ENCODE measurements at places on chromosomes 5 and 9.

GRCh38 chr9:93203718-93204469, 20.0 kb downstream of the WNK2 start:
- no peak for DNase-seq

DNA sequence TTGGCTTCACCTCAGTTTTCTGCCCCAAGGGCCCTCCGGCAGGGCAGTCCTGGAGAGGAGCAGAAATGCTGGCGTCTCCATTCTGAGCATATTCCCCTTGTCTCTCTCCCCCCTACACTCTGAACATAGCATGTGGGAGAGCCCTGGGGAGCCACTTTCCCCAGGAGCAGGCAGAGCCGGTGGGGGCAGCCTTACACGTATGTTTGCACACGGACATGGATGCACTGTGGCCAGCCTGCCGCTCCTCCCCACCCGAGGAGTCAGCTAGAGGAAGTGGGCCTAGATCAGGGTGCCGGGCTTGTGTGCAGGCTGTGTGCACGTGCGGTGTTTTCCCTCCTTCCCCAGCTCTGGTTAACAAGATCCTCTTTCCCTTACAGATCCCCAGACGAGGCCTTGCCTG, 25.4 kb upstream of the POMT1 start:
- DNase-seq: no peak

DNA sequence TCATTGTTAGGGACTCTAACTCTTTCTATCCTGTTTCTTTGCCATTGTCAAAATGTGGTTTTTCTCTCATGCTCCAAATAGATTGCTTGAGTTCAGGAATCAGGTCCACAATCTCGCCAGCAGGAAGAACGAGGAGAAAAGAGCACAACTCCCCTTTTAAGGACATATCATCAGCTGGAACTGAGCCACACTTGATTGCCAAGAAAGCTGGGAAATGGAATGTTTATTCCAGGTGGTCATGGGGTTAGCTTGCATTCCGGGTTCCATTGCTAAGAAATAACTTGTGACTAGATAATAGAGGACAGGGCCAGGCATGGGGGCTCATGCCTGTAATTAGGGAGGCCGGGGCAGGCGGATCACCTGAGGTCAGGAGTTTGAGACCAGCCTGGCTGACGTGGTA, 32.4 kb upstream of the C9orf57 start:
- DNase-seq: no peak

DNA sequence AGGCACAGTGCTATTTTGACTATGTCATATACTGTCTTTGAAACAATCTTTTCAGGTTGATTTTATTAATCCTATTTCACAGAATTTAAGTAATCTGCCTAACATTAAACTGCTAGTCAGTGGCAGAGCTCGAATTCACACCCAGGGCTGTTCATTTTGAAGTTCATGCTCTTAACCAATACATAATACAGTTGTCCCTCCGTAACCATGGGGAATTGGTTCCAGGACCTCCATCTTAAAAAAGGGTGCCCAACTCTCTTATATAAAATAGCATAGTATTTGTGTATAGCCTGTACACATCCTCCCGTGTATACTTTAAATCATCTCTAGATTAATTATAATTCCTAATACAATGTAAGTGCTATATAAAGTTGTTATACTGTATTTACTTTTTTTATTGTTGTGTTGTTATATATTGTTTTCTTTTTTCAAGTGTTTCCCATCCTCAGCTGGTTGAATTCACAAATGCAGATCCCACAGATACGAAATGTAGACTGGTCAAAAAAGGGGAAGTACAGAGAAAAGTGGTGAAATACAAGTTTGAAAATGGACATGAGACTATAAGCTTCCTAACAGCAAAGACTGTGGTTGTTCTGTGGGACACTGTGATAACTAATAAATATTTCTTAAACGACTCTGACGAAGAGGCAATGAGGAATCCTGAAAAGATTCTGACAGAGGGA, 18.3 kb downstream of the RFX3 start:
- DNase-seq: no peak

DNA sequence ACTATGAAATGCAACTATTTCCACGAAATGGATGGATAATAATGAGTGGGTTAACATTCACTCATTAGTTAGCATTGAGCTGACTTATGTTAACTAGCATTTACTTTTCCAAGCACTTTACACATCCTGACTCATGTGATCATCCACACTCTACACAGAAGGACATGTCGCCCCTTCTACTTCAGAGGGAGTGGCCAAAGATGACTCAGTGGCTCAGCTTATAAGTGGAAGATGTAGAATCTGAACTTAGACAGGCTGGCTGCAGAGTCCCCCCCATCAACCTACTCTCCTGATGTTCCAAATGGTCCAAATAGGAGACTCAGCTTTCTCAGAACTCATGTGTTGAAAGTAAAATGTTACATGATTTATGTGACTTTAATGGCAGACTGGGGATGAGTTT, 146.0 kb downstream of the ADCY2 start:
- DNase-seq: no peak

DNA sequence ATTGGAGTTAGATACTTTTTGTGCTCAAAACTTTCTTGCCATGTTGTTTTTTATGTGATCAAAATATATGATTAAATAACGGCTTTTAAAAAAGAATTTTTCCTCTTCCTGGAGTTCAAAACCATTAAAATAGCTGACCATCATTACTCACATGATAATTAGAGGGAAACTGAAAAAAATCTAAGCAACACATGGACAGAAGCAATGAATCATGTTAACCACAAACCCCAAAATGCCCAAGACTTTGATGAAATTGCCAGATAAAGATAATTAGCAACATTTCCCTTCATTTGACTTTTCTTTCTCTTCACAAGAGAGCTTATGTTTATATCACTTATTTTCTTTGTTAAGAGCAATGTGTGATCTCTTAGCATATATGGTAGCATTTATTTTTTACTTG, 1294.2 kb downstream of the EFNA5 start:
- no peak for DNase-seq

- no peak for DNase-seq
These were observed 27.9 kb downstream of the MED10 start for GRCh38 chr5:6350277-6351090.

- DNase-seq: no peak
These were observed 159.4 kb downstream of the SIL1 start for GRCh38 chr5:139038613-139039305.

- DNase-seq: no peak
These were observed 53.7 kb downstream of the IPO11 start for GRCh38 chr5:62465985-62466925.

DNA sequence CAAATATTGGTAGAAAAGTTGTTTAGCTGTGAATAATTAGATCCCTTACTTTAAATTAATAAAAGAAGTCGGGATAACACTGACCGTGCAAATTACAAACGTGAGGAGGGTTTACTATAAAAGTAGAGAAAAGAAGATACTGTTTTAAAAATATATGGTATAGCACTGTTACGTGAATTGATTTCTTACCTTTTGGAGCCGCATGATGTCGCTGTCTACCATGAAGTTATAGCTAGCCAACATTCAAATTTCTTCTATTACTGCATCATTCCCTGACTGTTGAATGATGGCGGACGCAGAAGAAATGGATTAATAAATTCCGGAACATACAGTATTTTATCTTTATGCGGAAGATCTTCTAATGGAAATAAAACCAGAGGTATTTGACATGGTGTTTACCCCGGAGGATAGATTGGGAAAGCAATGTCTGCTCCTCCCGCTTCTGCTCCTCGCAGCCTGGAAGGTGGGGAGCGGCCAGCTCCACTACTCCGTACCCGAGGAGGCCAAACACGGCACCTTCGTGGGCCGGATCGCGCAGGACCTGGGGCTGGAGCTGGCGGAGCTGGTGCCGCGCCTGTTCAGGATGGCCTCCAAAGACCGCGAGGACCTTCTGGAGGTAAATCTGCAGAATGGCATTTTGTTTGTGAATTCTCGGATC, at the start of gene PCDHA6:
TSS of gene PCDHA6 (plus strand) at position 257 of the 658 bp plus-strand sequence. CDS start at position 389, 132 bp downstream.
- no peak for DNase-seq

DNA sequence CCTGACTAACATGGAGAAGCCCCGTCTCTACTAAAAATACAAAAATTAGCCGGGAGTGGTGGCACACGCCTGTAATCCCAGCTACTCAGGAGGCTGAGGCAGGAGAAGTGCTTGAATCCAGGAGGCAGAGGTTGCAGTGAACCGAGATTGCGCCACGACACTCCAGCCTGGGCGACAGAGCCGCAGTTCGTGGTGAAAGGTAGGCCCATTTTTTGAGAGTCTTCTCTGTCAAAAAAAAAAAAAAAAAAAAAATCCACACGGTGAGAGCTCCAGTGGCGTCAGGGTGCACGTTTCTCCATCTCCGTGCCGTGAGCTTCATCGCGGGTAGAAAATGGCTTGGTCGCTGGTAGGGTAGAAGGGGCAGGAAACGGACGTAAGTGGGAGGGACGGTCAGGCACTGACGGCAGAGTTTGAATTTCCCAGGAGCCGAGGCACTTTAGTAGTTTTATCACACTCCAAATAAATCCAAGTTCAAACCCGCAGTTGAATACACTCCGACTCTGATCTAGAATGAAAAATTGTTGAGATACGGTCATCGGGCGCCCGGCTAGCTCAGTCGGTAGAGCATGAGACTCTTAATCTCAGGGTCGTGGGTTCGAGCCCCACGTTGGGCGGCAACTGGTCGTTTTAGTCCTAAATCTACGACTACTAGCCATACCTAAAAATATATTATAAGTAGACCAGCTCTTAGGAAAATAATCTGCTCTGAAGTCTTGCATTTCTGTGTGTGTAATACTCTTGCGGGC, 2.4 kb upstream of the TRIM7 start:
- DNase-seq: no peak

DNA sequence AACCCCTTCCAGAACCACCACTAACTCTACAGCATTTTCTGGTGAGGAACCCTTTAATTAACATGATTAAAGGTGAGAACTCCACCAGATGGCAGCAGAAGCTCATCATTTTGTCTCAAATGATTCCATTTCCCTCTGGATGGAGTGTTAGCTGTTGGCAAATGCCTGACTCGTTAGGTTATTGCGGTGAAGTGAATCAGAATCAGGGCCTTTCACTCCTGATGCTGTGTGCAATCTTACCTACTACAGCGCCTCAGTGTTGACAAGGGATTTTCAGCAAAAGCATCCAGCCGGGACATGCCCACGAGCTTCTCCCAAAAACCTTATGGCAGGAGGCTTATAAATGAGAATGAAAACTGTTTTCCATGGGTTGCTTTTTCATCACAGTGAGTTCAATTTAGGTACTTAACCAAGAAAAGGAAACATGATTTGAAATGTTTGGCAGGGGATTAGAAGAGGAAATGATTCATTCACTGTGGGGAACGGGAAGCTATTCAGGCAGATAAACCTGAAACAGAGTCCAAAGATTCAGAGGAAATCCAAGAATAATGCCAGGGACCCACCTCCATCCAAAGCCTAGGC, 48.0 kb upstream of the CAST start:
- DNase-seq: peak; percentile 40

GRCh38 chr9:89634995-89635742, 30.4 kb downstream of the GADD45G start:
- DNase-seq: peak; percentile 29

DNA sequence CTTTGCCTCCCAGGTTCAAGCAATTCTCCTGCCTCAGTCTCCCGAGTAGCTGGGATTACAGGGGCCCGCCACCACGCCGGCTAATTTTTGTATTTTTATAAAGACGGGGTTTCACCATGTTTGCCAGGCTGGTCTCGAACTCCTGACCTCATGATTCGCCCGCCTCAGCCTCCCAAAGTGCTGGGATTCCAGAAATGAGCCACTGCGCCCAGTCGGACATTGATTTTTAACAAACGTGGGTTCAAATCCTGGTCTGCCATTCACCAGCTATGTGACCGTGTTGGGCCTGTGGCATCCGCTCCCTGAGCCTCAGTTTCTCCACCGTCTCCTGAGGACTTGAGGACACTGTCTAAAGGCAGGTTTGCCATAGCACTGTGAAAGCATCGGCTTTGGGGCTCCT, 41.8 kb upstream of the NEK6 start:
- DNase-seq: no peak

DNA sequence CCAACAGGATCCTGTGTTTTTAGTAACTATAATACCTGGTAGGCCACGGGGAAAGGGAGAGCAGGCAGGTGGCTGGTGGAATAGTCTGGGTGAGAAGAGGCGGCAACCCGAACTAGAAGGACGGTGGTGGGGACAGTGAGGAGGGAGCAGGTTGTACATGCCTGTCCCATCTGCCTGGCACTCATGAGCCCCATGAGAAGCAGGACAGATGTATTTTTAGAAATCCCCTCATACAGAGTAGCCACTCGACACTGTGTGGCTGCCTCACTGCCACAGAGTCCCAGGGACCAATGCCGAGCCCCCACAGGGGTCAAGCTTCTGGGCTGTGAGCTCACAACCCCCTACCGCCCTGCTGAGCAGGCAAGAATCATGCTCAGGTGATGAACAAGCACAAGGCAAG, 136.6 kb downstream of the SEC61B start:
- DNase-seq: no peak

DNA sequence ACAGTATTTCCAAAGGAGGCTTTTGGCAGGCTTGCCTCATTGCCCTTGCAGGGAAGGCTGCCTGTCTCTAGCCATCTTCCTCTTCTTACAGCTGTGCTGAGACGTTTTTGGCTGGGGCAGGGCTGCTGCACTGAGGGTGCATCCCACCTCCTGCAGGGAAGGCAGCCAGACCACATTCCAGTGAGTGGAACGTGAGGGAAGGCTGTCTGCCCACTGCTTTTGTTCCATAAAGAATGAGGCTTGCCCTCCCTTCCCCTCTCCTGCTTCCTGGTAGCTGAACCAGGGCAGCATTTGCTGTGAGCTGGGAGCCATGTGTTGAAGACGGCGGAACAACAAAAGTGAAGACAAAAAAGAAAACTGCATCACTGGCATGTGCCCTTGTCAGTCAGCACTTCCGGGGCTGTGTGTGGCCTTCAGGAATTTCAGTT, 16.8 kb downstream of the MGAT1 start:
- DNase-seq: no peak

DNA sequence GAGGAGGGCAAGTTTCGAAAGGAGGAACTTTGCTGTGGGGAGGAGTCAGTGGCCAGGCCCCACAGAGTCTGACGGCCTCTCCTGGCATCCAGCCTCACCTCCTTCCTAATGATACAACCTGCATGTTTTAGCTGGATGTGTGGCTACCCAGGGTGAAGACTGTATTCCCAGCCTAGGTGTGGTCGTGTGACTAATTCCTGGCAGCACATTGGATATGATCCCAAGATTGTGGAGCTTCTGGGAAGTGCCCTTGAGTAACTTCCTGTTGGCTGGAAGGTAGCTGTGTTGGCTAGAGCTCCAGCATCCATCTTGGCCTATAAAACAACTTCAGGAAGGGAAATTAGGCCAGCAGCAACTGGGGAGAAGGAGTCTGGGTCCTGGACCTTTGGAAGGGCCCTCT, 19.0 kb upstream of the LPCAT1 start:
- no peak for DNase-seq

GRCh38 chr5:56075361-56075760, 80.6 kb upstream of the IL6ST start:
- DNase-seq: no peak

GRCh38 chr5:155532621-155533311, 519.2 kb downstream of the KIF4B start:
- DNase-seq: no peak

DNA sequence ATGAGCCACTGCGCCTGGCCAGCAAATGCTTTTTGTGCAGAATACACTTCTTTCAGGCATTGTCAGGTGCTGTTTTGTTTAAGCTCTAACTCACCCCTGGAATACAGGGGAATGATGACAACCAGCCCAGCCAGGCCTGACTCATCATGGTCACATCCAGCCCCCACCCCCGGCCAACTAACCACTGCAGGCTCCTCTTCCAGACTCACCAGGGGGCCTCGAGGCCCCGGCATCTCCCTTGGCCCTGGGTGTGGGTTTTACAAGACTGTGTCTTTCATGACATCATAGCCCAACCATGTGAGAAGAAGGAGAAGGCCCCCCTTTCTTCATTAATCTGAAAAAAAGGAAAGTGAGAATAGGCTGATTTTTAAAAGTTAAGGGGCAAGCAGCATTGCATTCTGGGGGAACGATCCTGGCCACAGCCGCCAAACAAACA, 35.5 kb downstream of the OLFML2A start:
- no peak for DNase-seq

Data from DMS79 (cell line).